ENCODE measurements at places on chromosomes 4 and X.

DNA sequence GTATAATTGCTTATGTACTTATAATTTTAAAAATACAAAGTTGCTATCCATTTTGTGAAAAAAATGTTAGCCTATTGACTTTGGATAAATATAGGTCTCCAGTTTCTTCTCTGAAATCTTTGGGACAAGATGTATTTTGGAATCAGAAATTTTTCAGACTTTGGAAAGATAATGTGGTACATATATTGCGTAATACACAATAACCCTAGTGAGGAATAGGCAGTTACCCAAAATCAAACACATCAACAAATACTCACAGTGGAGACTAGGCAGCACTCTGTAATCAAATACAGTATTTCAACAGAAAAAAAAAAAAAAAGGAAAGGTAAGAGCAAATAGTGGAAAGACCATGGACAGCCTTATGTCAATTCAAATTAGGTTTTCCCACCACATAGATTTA, 796.8 kb downstream of the ADGRL3 start:
- no peak for DNase-seq

- DNase-seq: no peak
These were observed 103.9 kb upstream of the MAOA start for GRCh38 chrX:43552156-43552555.

DNA sequence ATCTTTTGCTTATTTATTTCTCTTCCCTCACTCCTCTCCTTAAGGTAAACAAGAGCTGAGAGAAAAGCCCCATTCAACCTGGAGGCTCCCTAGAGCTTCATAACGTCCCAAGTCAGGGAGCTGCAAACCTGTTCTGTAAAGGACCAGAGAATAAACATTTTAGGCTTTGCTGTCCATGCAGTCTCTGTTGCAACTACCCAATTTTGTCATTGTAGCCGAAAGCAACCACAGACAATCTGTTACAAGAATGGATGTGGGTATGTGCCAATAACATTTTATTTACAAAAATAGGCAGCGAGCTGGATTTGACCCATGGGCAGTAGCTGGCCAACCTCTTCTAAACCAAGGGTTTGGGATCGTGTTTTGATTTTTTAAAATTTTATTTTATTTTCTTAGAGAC, 71.3 kb upstream of the TBL1X start:
- DNase-seq: no peak

- no peak for DNase-seq
These were observed 149.1 kb downstream of the SLC39A8 start for GRCh38 chr4:102196221-102196620.

- DNase-seq: no peak
These were observed 23.8 kb downstream of the RNF175 start for GRCh38 chr4:153735906-153736461.

DNA sequence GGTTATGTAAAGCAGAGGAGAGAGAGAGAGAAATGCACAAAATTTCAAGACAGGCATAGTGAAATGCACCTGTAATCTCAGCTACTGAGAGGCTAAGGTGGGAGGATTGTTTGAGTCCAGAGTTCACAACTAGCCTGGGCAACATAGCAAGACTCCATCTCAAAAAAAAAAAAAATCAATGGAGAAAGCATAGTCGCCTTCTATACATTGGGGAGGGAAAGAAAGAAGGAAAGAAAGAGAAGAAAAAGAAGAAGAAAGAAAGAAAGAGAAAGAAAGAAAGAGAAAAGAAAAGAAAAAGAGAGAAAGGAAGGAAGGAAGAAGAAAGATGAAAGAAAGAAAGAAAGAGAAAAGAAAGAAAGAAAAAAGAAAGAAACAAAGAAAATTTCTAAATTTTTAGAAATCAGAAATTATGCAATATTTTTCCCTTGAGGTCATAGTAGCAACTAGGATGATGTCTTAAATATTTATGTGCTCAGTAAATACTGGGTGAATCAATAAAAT, 53.4 kb downstream of the DKK2 start:
- DNase-seq: no peak

DNA sequence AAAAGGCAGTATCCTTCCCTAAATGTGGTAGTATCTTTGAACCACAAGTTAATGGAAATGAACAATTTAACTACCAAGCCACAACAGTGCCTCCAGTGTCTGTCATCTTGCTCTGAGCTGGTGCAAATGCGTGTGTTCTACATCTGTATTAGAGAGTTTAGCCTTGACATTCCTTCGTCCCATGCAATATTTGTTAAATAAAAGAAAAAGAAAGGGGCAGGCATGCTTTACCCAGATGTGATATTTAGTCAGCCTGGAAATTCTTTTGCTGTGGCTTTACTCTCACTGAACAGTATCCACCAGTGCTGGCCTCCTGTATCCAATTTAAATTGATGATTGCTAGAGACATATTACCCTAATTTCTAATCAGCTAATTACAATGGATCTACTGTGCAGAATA, 310.5 kb downstream of the CFAP299 start:
- DNase-seq: no peak

DNA sequence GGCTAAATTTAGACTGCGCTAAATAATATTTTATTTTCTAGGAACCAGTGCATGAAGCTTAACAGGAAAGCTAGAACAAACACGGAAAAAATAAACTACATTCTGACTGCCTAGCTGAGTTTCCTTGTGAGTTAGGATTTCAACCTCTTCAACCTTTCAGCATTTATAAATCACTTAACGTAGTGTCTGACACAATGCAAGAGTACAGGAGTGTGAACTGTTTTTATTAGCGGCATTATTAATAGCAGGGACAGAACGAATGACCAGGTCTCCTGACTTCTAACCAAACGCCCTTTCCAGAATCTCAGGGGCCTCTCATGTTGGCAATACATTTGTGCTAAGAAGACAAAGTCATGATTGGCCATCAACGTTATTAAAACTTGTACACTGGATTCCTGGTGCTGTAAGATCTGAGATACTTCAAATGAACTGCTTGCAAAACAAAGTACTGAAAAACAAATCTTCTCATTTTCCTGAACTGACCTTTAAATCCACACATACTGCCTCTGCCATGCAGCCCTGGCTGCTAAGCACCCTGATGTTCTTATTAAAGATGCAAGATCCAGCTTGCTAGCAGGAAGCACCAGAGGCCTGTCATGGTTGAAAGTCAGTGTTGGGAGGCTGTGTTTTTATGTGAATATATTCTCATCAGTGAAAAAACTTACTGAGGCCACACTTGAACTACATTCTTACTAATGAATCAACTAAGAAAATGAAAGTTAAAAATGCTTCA, 380.4 kb upstream of the CPEB2 start:
- DNase-seq: no peak

GRCh38 chr4:174521800-174522182, 497 bp downstream of the HPGD start:
- DNase-seq: peak; percentile 25

DNA sequence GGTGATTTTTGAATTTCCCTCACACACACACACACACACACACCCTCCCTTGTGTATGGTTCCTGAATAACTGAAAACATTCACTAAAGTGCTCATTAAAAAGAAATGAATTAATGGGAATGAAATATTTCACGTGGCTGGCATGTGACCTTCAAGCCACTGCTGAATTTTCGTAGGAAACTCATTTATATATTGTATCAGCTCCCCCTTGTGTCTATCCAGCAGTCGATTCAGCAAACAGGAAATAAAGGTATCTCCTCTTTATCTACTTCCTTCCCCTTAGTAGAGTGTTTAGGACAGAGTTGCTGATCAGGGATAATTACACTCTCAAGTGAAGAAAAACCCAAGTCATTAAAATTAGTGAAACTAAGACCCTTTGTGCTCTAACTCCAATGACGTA, 912.6 kb upstream of the LCORL start:
- no peak for DNase-seq

DNA sequence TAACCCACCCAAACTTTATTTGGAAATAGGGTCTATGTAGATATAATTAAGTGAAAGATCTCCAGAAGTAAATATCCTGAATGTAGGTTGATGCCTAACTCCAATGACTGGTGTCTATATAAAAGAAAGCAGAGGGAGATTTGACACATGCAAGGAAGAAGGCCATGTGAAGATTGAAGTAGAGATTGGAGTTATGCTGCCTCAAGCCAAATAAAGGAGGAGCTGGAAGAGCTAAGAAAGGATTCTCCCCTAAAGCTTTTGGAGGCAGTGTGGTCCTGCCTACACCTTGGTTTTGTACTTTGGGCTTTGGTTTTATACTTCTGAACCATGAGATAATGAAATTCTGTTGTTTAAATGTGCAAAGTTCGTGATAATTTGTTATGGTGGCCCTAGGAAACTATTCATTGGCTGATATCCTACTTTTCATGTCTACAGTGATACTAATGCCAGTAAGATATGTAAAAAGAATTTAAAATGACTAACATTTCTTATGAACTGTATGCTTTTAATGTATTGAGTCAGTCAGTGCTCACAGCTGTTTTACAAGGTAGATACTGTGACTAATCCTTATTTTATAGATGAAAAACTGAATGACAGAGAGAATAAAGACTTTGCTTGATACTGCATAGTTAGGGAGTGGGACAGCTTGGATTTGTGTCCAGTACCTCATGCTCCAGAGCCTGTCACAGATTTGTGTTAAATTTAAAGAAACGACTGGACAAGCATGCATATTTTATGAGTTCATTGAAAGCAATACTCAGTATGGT, 5.9 kb upstream of the RAB40AL start:
- no peak for DNase-seq

- no peak for DNase-seq
These were observed 98.1 kb upstream of the OTUD4 start for GRCh38 chr4:145278341-145279121.

- peak; percentile 11 for DNase-seq
These were observed 10.0 kb downstream of the QRFPR start for GRCh38 chr4:121370729-121371325.

DNA sequence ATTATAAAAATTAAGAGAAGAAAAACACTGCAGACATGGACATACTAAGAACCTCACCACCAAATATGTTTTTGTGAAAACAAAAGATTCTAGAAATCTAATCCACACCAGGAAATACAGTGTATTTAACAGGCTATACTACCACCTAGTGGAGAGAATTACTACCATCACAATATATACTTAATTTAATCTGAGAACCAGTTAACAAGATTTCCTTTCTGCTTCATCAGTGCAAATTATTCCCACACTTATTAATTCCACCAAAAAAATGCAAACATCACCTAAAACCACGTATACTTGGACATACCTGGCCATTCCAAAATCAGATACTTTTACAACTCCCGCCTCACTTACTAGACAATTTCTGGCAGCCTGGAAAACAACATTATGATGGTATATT, 7.0 kb upstream of the TXK start:
- DNase-seq: no peak

DNA sequence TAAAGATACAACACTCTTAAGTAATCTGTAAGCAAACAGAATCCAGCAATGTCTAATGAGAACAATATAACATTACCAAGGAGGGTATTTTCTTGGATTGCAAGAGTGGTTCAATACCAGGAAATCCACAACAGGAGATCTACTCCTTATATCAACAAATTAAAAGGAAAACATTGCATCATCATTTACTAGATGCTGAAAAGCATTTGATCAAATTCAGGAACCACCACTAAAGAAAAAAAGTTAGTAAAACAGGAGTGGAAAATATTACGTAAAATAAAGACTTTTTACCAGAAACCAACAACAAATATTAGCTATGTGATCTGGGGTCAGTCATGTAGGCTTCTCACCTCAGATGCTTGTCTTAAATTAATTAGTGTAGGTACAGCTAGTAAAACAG, 66.8 kb upstream of the MAB21L2 start:
- no peak for DNase-seq

DNA sequence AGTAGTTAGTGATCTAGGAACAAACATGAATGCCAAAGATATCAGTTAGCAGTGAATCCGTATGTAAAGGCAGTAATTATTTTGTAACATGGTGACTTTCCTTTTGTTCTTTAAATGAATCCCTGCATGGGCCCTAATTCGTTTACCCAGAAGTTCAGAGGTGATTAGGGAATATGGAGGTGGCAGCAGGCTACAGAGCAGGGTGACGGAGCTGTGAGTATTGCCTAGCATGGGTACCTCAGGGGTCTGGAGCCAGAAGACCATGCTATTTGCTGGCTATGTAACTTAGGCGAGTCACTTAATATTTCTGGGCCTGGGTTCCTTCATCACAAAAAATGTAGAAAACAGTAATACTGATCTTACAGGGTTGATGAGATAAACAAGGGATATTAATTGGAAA, 184.9 kb downstream of the ENOX2 start:
- DNase-seq: no peak

- DNase-seq: no peak
These were observed 28.6 kb upstream of the MAGEA11 start for GRCh38 chrX:149682956-149683947.

DNA sequence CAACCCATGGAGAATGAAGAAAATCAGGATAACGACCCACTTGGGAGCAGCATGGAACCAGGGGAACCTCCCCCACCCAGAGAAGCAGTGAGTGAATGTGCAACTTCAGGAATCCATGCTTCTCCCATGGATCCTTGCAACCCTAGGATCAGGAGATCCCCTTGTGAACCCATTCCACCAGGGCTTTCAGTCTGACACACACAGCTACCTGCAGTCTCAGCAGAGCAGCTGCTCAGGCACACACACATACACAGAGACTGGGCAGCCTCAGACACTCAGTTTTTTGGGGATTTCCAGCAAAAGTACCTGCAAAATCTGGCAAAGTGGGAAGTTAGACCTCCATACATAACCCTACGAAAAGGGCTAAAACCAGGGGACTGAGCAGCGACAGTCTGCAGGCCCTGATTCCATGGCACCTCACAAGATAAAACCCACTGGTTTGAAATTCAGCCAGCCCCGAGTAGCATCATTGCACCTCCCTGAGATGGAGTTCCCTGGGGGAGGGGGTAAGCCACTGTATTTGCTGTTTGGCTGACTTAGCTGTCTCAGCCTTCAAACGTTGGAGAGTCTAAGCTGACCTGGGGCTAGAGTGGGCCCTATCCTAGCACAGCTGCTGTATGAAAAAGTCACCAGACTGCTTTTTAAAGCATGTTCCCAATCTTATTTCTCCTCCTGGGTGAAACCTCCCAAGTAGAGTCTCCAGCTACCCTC, 737.5 kb upstream of the NDST4 start:
- DNase-seq: no peak

DNA sequence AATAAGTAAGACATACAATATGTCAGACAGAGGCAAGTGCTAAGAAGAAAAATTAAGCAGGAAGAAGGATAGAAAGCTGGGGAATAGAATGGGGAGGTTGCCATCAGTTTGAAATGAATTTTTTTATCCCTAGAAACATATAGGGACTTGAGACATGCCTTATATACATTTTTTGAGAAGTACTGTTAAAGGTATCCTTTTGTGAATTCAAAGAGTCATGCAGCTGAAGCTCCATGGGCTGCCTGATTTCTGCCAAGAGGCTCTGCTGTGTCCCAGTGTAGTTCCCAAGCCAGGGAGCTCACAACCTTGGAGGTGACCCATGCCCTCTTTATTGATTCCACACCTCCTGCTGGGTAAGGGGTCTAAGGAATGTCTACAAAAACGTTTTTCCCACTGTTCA, 564.6 kb upstream of the DIPK2B start:
- no peak for DNase-seq
